Activated CD8-positive, alpha-beta memory T cell treated with anti-CD3 and anti-CD28 coated beads, Interleukin-2, amount 10 ng/mL, durations not matched to agents 7 days and 5 days (primary cell): ENCODE measurements at places on chromosomes 2 and 18.
A peak's percentile ranks its signal among the peaks of the same experiment; 100 is the strongest.

DNA sequence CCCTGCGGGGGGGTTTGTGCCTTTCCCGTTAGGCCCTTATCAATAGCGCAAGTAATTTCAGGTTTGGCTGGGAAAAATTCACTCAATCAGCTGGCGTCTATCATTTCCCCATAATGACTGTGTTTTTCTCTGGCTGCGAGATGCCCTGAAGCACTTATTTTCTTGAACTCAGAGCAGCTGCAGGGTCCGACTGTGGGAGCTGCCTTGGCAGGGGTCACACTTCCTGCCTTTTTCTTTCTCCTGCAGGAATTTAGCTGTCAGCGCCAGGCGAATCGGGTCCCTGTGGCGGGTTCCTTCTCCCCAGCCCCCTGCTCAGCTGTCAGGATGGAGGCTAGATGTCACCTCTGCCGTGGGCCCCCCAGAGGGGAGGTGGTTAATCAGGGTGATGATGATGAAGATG, 81.3 kb upstream of the HPCAL1 start:
- no peak for DNase-seq

DNA sequence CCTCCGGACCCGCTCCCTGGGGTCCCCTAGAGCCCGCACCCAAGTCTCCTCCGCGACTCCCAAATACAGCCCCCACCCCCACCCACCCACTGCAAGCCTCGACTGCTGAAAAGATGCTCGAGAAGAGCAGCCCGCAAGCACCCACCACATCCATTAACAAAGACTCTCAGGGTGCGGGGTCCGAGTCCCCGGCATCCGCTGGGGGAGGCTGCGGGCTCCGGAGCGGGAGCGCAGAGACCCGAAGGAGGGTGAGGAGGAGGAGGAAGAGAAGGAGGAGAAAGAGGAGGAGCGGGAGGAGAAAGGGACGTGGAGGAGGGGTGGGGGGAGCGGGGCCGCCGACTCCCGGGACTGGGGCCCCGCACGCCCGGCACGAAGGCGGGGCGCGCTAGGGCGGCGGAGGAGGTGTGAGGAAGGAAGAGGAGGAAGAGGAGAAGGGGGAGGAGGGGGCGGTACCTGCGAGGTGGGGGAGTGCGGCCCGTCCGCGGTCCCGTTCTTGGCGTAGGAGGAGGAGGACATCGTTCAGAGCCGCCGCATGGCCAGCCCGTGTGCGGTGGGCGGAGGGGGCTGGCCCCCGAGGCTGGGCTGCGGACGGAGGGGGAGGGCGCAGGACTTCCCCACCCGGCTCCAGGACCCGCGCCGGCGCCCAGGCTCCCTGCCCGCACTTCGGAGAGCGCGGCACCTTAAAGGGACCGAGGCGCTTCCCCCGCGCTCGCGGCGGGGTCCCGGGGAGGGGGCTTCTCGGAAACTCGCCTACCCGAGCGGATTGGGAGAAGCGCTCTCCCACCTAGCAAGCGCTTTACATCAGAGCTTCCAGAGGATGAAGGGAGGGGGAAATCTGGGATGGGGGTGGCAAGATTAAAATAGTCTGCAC, at the start of gene CACNB4:
CACNB4 (minus strand) TSS at position 549 of the 871 bp plus-strand sequence.
- DNase-seq: no peak

GRCh38 chr18:3753106-3753505, 303.1 kb downstream of the TGIF1 start:
- DNase-seq: no peak

DNA sequence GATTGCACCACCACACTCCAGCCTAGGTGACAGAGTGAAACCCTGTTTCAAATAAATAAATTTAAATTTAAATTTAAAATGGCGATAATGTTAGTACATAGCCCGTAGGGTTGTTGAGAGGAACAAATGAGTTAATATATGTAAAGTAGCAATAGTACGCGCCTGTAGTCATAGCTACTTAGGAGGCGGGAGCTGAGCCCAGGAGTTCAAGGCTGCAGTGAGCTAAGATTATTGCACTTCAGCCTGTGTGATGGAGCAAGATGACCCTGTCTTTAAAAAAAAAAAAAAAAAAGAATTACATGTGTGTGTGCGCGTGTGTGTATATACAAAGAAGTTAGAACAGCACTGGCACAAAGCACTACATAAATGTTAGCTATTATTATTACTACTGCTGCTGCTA, 117.4 kb upstream of the ARL5A start:
- DNase-seq: no peak

- no peak for DNase-seq
These were observed 63.3 kb downstream of the KCTD18 start for GRCh38 chr2:200446612-200447011.

- no peak for DNase-seq
These were observed 50.6 kb downstream of the C2orf76 start for GRCh38 chr2:119316066-119316465.

GRCh38 chr2:23467618-23468017, 82.6 kb downstream of the KLHL29 start:
- DNase-seq: no peak

GRCh38 chr2:147679955-147680531, 164.8 kb upstream of the ACVR2A start:
- no peak for DNase-seq

DNA sequence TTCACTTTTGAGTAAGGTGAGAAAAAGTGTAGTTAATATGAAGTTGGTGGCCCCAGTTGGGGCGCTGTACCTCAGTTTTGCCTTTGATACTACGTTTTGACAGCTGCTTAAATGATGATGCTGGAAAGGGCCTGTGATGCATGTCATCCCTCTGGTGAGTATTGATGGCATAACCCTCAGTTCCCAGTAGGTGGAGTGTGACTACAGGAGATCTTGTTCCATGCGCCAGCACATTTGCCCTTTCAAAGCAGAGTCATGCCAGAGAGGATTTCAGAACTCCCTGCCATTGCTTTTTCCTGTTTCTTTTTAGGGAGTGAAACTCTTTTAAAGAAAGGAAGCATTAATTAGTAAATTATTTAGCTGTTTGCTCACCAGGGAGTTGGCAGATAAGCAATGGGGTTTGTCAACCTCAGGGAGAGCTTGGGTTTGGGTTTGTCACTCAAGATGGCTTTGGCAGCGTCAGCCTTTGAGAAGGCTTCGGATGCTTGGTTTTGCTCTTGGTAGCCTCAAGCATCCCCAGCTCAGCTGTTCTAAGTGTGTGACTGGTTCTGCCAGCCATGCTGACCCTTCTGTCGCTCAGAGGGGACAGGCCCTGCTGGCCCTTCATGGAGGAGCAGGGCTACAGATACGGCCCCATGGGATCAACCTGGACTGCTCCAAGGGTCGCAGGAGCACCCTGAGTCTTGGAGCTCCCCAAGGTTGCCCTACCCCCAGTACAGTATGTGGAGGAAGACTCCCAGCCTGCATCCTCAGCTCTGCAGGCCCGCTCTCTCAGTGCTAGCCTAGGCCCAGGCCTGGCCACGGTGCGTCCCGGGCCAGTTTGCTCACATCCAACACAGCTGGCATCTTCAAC, 29.1 kb downstream of the ARMC9 start:
- DNase-seq: peak; percentile 69

DNA sequence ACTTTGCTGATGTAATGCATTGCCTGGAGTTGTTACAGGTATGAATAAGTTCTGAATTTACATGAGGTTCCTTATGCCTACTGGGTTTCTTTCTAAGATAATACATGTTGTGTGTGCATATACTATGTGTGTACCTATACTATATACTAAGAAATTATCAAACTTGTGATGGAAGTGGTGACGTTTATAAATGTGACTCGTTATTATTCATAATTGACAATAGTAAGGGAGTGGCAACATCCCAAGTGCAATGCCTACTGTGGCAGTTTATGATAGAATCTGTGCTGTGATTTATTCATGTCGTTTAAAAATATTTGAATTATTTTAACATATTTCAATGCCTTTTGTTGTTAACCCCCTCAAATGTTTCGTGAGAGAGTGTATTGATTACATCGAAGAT, 29.9 kb downstream of the MYOM1 start:
- no peak for DNase-seq

DNA sequence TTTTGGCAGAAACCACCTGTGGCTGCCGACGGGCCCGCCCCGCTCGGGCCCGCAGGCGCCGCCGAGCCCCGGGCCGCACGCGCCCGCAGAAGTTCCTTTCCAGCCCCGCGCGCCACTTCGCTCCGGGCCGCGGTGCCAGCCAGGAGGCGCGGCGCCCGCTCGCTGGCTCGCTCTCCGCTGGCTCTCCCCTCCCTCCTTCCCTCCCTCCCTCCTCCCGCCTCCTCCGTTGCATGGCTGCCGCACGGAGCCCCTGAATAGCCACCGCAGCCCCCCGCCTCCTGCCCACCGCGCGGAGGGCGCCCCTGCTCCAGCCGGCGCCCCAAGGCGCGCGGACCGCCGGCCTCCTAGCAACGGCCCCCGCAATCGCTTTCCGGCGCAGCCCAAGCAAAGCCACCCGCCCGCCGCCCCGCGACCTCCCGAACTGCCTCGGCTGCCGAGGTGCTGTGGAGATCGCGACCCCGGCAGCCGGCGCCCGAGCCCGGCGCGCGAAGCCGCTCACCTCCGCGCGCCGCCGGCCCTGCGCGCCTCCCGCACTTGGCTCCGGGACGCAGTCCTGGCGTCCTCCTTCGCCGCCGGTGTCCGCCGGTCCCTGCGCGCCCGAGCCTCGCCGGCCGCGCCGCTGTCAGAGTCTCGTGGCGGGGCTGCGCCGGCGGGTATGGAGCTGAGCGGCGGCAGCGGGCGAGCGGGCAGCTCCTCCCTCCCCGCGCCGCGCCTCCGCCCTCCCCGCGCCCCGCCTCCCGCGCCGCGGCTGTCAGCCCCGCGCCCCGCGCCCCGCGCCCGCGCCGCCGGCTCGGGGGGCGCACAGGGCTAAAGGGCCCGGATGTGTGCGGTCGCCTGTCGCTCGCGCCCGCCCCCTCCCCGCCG, at the start of gene ZBTB7C:
ZBTB7C (minus strand) TSS at position 657 of the 864 bp plus-strand sequence.
- DNase-seq: no peak

GRCh38 chr2:9565436-9566153, 10.0 kb upstream of the ADAM17 start:
- DNase-seq: no peak

GRCh38 chr2:202118168-202118567, 45.1 kb downstream of the KIAA2012 start:
- no peak for DNase-seq

- no peak for DNase-seq
These were observed 56.7 kb downstream of the NETO1 start for GRCh38 chr18:72811047-72811446.

- no peak for DNase-seq
These were observed 7.4 kb upstream of the TMEM87B start for GRCh38 chr2:112047537-112048235.

DNA sequence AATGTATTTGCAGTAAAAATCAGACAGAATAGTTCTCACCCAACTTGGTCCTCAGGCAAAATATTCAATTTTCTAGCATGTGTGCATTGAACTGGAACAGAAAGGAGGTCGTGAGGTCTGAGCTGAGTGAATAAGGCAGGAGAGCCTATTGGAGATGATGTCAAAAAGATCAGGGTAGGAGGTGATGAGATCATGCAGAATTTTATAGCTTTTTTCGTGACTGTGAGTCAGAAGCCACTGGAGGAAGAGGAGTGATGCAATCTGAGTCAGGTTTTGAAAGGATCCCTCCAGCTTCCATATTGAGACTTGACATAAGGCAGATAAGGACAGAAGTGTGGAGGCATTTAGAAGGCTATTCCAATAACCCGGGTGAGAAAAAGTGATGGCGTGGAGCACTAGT, 299.5 kb upstream of the SOX11 start:
- DNase-seq: no peak

- no peak for DNase-seq
These were observed 8.5 kb upstream of the GMPPA start for GRCh38 chr2:219490186-219490585.

DNA sequence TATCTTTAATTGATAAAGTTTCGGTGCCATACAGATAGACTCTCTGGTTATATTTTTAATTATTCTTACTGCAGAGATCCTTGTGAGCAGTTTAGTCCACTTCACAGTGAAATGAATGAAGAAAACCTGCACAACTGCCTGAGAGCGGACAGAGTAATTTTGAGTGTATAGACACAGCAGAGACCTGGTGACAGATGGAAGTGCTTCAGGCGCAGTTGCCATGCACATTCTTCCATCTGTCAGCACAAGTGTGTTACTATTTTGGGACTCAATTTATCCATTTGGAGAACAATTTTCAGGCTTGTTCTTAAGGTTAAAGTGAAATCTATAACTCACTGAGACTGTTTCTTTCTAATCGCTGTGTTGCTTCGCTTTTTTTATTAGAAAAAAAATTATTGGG, 147.8 kb upstream of the SPHKAP start:
- no peak for DNase-seq

DNA sequence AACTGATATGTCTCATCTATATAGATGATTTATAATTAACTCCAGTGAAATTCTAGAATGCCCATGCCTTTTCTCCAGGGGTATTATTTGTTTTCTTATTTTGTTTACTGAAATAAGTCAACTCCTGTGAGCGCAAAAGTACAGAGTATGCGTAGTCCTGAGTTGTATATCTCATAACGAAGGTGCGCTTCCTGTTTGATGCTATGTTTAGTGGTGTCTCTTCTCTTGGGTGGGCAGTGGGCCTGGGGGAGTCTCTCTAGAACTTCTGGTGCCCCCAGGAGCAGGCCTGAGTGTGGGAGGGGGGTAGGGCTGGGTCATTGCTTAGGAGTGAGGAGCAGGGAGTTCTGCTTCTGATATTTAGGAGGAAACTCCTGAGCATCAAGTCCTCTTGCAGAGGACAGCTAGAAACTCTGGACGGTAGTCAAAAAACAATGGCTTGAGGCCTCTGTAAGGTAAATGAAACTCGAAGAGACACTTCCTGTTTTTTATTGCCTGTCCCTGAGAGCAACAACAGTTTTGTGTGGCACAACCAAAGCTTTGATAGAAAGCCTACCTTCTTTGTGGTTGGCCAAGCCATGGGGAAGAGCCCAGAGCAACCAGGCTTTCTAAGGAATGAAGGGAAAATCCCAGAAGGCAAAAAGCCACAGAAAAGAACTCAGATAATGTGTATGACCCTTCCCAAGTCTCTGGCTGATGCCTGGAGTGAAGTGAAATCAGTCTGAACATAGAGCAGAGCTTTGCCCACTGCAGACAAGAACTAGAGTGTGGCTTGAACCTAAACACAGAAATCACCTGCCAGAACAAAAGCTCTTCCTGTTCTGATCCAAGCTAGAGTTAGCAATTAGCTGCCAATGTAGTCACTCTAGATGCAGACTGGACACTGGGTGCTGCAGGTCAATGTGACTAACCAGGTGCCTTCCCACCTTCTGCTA, 8.5 kb upstream of the SP140L start:
- no peak for DNase-seq

DNA sequence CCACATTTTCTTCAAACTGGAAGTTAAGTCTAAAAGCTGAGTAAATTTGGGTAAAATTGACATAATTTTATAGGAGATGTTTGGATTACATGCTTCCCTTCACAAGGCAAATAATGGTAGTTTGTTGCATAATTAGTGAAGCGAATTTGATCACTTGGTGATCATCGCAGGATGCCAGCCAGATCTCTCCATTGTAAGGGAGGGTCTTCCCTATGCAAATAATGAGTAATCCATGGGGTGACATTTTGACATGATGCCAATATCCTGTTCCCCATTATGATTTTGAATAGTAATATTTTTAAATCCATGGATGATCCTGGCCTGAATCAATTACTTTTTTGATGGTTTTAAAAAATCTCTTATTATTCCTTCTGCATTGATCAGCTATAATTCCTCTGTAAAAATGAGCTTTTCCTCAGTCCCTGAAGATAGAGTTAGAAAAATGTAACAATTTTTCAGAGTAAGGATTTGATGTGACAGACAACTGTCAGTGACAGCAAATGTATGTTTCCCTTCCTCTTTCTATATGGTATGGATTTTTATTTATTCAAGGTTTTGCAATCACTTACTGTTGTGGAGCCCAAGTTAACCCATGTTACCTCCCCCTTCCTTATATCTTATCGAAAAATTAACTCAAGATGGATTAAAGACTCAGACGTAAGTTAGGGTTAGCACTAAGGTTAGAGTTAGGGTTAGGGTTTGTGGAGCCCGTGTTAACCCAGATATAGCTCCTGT, 21.4 kb downstream of the CCL20 start:
- DNase-seq: no peak

GRCh38 chr2:71240794-71241193, 13.9 kb upstream of the PAIP2B start:
- DNase-seq: no peak
